ENCODE measurements at places on chromosomes 12 and 14. TPM values are rescaled to one million over a fixed set of nuclear protein-coding genes. Genes with fewer than 3 reads are reported as not detected.

- no peaks in the 10 kb centered on the region for H3K36me3 ChIP-seq
- no peak overlapping the region for H3K4me3 ChIP-seq
- DNase-seq = no peak
- peaks cover 39% of the 10 kb centered on the region for H3K27me3 ChIP-seq
- H3K4me1 ChIP-seq = no peaks in the 10 kb centered on the region
- no peak overlapping the region for H3K27ac ChIP-seq
These were observed 57.2 kb downstream of the HMGA2 start for GRCh38 chr12:65881348-65881961.

The NXPH4 gene
- 0.51 TPM for total RNA-seq

DNA sequence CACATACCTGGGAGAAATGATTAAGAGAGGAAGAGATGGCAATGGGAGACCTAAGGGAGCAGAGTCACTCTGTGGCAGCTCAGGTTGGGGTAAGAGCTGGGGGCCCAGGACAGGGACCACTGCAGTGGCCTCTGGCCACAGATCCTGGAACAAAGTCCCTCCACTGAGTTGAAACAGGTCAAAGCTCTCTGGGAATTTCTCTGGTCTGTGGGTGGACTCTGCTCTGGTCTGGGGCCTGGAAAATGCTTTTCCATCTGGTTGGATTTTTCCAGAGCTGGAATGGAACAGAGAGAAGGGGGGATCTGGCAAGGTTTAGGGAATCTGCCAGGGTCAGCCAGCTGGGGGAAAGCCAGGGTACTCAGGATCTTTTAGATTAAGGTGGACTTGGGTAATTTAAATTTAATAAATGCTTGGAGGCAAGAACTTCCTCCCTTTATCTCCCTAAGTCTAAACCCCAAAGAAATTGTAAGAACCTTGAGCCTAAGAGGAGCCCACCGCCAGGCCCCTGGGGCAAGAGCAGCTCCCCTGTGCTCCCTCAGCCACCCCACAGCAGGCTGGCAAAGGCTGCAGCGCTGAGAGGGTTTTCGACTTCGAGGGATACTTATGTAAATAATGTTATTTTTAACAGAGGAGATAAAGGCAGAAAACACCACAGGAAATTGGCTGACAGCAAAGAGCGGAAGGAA, 3.7 kb downstream of the HOXC10 start:
- H3K27me3 ChIP-seq = peaks cover 83% of the 10 kb centered on the region
- H3K27ac ChIP-seq = no peak overlapping the region
- H3K36me3 ChIP-seq = no peaks in the 10 kb centered on the region

- no peak overlapping the region for H3K4me3 ChIP-seq
- H3K27ac ChIP-seq = no peak overlapping the region
- DNase-seq = no peak
- no peaks in the 10 kb centered on the region for H3K36me3 ChIP-seq
- no peaks in the 10 kb centered on the region for H3K4me1 ChIP-seq
These were observed 32.9 kb downstream of the TSPAN8 start for GRCh38 chr12:71124835-71125460.

The MMP19 gene
- not detected for total RNA-seq
